ENCODE measurements at places on chromosomes 13 and 19.
A peak's percentile ranks its signal among the peaks of the same experiment; 100 is the strongest.

- DNase-seq = no peak
These were observed 8.0 kb downstream of the MYO1F start for GRCh38 chr19:8569066-8569771.

GRCh38 chr13:75657111-75657510 lies 21.0 kb downstream of the LMO7 start:
- no peak for DNase-seq

GRCh38 chr19:1066748-1067340 lies at the start of gene ARHGAP45:
ARHGAP45 (plus strand) TSS chr19:1067167; CDS start chr19:1067406, 239 bp downstream.
- DNase-seq = no peak

DNA sequence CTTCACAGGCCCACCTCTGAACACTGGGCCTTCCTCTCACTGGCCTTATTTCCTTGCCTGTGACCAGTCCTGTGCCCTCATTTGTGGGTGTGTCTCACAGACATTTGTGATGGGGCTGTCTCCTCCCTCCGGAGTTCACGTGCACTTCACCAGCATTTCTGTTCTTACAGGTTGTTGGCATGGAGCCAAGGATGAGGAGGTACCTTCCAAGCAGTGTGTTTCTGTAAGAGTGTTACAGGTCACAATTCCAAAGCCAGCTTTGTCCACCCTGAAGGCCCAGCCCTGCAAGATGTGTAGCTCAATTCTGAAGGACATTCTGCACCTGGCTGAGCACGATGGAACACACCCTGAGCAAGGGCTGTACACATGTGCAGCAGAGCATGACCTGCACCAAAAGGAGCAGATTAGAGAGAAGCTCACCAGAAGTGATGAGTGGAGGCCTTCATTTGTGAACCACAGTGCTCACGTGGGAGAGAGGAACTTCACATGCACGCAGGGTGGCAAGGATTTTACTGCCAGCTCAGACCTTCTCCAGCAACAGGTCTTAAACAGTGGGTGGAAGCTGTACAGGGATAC lies 8.1 kb downstream of the ZNF749 start:
- no peak for DNase-seq

DNA sequence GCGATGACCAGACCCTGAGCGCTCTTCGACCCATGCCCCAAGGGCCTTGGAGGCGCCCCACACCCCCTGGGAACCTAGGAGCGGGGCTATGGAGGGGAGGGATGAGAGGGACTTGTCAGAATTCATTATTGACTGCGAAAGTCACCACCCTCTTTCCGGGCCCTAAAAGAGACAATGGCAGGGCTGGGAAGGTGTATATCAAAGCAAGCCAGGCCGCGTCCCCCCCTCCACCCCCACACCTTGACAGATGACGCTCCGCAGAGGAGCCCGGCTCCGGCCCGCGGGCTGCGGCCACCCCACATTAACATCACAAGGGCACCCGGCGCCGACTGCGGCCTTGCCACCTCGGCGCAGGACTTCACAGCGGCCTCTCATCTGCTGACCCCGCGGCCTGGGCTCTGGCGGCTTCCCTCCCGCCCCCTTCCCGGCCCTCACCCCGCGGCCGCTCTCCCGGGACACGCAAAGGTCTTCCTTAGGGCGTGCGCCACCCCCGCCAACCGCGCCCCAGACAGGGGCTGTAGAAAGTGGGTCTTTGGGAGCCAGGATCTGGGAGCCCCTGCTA lies 2.4 kb downstream of the CDX2 start:
- no peak for DNase-seq

DNA sequence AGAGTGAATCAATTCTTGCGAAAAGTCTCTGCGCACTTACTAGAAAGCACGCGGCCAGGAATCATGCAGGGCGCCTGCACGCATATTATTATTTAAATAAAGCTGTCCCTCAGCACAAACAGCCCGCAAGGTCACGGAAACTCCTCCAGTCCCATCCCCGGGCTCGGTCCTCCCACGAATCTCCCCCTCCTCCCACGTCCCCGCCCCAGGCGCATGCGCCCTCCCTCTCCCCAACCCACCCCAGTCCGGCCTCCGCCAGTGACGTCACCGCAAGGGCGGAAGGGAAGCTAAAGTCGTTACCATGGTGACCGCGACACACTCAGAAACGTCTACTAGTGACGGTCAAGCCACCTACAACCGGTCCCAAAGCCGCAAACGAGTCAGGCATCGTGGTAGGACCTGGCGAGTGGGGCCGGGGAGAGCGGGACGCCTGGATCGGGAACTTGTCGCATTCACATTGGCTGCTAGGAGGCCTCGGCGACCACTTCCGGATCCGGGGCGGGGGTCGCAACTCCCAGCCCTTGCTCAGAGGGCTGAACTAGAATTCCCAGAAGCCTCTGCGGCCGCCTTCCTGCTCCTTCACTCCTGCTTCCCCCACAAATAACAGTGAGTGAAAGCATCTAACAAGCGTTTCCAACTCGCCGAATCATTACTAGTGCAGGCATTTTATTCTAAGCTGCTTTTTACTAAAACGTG lies at the start of gene ZSCAN5A:
Gene ZSCAN5A, minus strand, starts transcription at position 459 of the 696 bp plus-strand sequence. CDS start 89,793 bp downstream, outside the sequence.
- peak; percentile 99 for DNase-seq

DNA sequence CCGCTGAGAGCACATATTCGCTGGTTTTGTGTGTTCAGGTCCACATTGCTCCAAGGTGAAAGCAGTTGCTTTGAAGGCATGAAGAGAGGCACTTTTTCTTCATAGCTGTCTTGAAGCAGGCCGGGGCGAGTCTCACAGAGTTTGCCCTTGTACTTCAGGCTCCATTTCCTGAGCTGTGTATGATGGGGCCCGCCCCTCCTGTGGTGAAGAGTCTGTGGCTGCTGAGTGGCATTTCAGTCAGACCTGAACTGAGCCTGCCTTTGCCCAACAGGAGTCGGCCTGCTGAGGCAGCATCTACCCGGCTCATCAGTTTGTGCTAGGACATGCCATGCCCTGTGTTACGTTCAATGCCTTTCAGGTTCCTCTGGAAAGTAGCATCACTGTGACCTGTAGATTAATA lies 44.4 kb upstream of the C1QTNF9 start:
- no peak for DNase-seq

GRCh38 chr13:49351871-49352270 lies 92.0 kb downstream of the CAB39L start:
- DNase-seq = no peak

DNA sequence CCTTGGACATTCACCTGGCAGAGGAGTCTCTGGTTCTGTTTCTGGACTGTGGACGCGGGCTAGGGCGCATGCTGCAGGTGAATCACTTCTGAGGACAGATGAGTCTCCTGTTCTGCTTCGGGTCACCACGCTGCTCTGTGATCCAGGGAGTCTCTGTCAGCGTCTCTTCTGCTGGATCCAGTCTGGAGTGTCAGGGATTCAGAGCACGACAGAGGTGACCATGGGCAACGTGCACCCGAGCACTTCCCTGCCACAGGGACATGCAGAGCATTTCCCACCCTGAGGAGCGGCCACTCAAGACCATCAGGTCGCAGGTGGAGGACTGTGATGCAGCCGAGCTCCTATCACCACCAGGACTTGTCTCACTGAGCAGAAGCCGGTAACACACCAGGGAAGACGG lies 24.4 kb upstream of the LILRA2 start:
- DNase-seq = no peak

DNA sequence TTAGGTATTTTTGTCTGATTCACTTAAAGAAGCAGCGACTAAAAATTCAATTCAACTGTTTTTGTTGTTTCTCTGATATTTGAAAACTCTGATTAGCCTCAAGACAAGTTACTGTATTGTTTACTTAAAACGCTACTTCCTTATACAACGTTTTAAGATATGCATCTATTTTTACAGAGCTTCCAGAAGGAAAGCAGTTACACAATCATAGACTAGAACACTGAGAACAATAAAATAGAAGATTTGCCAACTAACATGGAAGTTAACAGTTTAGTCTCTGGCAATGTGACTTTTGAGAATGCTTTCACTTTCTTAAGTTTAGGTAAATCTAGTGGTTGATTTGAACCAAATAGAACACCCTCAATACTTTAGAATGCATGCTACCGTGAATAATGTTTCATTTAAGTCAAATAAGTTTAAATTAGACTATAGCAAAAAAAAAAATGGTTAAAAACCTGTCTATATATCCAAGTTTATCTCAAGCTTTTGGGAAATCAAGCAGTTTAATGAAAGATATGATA lies 614.8 kb downstream of the DACH1 start:
- no peak for DNase-seq

DNA sequence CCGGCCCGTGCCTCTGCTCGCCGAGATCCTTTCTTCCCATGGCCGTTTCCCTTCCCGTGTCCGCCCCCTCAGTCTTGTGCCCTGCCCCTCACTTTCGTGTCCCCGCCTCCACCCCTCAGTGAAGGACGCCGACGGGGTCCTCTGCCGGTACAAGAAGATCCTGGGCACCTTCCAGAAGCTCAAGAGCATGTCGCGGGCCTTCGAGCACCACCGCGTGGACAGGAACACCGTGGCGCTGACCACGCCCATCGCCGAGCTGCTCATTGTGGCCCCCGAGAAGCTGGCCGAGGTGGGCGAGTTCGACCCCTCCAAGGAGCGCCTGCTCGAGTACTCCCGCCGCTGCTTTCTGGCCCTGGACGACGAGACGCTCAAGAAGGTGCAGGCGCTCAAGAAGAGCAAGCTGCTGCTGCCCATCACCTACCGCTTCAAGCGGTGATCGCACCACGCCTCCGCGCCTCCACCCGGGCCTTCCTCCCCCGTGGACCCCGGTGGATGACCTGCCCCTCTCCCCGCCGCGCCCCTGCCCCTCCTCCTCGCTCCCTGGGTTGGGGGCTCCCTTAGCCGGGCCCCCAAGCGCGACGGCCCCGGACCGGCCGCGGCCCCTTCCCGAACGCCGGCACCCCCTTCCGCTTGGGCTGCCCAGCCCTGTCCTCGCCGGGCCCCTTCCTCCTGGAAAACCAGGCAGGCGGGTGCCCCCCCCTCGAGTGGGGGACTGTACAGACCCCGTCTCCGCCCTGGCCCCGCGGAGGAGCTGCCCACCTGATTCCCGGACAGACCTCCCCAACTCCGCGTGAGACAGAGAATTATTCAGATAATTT lies 2.3 kb upstream of the U2AF2 start:
- no peak for DNase-seq

DNA sequence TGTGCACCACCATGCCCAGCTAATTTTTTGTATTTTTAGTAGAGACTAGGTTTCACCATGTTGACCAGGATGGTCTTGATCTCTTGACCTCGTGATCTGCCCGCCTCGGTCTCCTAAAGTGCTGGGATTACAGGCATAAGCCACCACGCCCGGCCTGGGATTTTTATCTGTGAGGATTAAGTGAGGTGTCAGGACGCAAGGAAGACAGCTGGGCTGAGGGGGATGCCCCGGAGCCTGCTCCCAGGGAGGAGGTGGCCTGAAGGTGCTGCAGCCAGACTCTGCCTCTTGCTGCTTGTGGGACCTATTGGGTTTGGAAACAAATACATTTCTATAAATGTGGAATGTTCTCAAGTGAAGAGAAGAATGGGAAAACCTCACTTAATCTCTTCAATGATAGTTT lies 131.6 kb downstream of the OLFM4 start:
- DNase-seq = no peak

GRCh38 chr19:2235381-2236063 lies 607 bp downstream of the PLEKHJ1 start:
- no peak for DNase-seq

GRCh38 chr13:51015973-51016372 lies 95.1 kb downstream of the C13orf42 start:
- DNase-seq = no peak

DNA sequence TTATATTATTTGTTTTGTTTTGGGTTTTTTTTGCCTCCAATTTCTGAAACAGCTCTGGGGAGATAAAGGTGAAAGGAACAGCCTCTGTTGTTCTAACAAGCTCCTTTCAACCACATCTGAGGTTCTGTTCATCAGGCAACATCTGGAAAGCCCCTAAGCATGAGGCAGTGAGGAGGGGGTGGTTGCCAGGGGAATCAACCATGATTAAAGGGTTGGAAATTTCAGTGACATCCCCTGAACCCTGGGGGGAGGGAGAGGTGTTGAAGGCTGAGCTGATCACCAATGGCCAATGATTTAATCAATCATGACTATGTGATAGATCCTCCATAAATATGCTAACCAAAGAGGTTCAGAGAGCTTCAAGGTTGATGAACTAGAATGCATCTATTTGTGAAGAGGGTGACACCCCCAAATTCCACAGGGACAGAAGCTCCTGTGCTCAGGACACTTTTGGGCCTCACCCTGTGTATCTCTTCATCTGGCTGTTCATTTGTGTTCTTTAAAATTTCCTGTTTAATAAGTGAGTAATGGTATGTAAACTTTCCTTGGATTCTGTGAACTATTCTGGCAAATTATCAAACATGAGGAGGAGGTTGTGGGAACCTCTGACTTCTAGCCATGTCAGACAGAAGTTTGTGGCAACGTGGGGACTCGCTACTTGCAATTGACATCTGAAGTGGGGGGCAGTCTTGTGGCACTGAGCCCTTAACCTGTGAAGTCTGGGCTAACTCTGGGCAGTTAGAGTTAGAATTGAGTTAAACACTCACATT lies 221.3 kb downstream of the NHLRC3 start:
- no peak for DNase-seq

DNA sequence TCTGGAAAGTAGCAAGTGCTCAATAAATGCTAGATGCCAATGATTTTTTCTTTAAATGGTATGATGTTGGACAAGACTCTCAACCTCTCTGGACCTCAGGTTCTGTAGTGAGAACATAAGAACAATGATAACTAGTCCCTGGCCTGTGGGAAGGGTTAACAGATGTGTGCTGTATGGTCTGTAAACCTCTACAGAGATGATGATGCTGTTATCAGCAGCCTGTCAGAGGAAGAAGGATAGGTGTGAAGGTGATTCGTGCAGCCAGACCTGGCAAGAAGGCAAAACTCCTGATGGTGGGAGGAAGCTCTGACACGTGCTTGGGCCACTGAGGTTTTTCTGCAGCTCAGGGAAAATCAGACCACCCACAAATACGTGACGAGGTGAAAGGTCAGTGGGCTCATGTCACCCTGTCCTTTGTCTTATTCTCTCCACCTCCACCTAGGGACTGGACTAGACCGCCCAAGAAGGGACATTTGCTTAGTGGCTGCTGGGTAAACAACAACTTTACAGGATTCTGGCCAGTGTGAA lies 36.7 kb upstream of the UBL3 start:
- no peak for DNase-seq

DNA sequence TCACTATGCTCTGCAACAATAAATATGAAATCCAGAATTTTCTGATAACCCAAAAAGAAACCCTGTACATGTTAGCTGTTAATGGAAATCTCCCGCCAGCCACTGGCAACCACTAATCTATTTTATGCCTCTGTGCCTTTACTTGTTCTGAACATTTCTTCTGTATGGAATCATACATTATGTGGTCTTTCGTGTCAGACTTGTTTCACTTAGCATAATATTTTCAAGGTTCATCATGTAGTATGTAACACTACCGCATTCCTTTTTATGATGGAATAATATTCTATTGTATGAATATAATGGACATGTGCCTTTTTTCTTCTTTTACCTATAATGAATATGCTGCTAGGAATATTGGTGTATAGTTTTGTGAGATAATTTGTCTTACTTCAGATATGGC lies 1123.3 kb downstream of the EFNB2 start:
- no peak for DNase-seq
